ENCODE measurements at places on chromosomes 1 and 21.

DNA sequence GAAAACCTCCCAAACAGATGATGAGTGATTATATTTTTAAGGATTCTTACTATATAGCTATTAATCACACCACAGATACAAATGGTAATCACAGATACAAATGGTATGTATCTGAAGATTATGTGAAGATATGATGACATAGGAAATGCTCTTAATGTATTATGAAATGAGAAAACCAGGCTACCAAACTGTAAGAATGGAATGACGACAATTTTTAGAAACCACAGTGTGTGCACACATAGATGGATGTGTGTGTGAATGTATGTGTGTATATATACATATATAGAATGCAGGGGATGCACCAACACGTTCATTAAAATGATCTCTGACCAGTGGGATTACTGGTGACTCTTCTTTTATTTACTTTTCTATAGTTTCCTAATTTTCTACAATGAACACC is 21.5 kb upstream of the ENAH start:
- no peak for DNase-seq

DNA sequence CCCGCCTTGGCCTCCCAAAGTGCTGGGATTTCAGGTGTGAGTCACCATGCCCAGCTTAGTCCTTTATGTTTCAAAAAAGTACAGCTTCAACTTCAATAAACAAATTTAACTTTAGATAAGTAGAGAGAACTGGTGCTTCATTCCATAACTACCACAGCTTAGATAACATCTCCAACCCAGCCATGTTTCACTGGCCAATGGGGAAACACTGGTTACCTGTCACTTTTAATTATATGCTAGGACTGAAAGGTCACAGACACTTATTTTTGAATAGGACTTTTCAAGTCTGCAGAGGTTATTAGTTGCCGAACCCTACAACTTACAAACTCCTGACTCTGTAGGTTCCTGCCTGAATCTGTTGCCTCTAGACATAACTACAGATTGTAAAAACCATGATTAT is 56.5 kb upstream of the ST6GALNAC3 start:
- no peak for DNase-seq

DNA sequence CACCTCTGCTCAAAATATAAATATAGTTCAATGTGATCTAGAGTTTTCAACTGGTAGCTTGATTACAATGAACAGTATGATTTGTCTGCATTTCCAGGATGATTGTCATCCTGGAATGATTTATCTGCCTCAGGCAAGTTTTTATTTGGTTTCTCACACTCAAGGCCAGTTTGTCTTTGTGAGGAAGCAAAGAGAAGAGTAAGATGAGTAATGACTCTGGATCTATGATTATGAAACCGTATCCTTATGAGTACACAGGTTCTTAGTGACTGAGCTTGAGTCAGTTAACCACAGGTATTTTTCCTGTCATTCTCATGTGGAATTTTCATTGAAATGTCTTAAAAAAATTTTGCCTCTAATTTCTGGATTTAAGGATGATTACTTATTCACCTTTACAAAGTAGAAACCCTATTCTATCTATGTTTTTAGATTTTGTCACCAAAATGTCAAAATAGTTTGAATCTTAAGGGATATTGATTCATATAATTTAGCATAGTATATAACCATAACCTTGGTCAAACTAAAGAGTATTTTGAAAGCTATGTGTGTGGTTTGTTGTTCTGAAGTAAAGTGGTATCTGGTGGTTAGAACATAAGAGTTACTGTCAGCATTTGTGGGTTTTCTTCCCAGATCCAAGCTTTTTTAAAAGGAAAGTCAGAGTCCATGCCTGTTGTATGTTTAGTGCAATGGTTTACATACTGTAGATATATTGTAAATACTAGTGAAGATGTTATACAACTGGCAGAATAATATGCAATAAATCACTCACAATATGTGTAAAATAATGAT is 145.0 kb downstream of the RASAL2 start:
- peak; percentile 96 for DNase-seq

DNA sequence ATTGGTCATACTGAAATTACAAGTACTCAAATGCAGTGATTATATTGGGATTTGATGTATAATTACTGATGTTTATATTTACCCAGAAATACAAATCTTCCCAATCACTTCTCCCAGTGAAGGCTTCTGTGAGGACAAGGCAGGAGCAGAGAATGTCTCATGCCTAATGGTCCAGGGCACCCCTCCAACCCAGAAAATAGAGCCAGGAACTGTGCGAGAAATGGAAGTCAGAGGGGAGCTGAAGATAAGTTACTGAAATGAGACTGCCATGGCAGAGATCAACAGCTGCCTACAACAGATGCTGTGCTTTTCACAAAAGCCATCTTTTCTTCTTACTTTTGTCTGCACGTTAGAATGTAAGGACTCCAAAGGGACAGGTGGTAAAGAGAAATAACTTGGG is 171.2 kb downstream of the TTLL7 start:
- DNase-seq = no peak

- DNase-seq = no peak
Measured at GRCh38 chr1:246300626-246301549, 206.2 kb downstream of the SMYD3 start.

- DNase-seq = no peak
Measured at GRCh38 chr21:27721675-27722074, 754.8 kb upstream of the ADAMTS5 start.

- no peak for DNase-seq
Measured at GRCh38 chr1:21966247-21967000, 10.4 kb upstream of the CELA3B start.

DNA sequence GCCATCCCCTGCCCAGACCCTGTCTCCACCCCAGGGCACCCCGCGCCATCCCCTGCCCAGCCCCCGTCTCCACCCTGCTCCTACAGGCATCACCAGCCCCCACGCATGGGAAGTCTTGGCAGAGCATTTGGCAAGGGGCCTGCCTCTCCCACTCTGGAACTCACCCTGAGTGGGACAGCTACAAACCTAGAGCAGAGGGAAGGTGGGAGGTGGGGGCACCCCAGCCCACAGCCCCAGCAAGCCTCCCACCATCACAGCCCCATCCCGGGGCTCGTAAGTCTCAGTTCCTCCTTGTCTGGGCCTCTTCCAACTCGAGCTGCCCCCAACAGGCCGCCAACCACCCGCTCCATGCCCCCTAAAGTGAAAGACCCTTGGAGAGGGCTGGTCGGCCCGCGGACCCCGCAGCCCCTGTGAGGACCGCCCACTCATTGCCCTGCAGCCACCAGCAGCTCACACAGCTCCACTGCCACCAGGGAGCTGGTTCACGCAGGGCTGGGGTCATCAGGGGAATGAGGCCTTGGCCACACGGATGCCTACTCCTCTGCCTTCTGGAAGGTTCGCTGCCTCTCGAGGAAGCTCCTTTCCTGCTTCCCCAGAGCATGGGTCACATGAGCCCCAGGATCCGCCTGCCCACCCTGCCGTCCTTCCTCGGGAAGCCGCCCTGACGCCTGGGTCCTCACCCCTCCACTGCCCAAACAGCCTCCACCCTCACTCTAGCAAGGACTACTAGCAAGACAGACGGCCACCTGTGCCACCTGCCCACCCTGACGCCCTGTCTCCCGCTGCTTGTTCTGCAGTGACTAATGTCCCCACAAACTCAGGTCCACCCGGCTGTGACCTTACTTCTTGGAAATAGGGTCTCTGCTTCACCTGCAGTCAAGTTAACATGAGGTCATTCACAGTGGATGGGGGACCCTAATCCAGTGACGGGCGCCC is 14.4 kb downstream of the MEGF6 start:
- DNase-seq = no peak

- DNase-seq = no peak
Measured at GRCh38 chr1:179708434-179709195, 34.5 kb upstream of the FAM163A start.
